ENCODE measurements at places on chromosomes 12 and 14. TPM values are rescaled to one million over a fixed set of nuclear protein-coding genes. Genes with fewer than 3 reads are reported as not detected.
A peak's percentile ranks its signal among the peaks of the same experiment; 100 is the strongest.

Gene KRT78
- total RNA-seq, result not detected

GRCh38 chr12:69519871-69520270 is 49.7 kb downstream of the FRS2 start:
- DNase-seq, result no peak

DNA sequence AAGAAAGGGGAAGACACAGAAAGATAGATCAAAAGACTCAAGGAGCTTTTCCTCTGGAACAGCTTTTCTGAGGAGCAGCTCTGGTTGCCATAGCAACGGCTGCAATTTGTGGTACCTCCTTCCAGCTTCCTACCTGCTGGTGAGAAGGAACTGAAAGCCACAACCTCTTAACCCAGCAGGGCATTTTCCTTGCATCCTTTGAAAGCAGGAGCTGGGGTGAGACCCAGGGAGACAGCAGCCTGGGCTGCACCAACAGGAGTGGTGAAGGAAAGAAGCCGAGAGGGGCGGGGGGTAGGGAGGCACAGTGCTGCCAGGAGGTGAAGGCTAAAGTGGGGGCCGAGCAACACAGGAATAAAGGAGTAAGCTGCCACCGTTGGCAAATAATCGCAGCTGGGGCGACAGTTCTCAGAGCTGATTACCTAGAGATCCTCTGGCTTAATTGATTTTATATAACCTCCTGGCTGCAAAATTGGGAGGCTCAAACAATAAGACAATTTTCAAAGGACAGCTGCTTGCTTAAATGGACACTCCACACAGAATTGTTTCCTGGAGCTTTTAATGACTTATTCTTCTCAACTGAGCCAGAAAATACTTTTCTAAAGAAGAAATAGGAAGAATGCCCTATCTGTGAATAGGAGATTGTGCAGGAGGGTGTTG is 129.4 kb downstream of the RPAP3 start:
- no peak for DNase-seq

- no peak for DNase-seq
Observed at GRCh38 chr14:91135039-91135438, 21.2 kb downstream of the DGLUCY start.

- DNase-seq, result no peak
Observed at GRCh38 chr14:31025367-31026076, at the start of gene AP4S1. Gene AP4S1 (plus strand): TSS chr14:31025649. CDS start chr14:31066197, 40,548 bp downstream.

DNA sequence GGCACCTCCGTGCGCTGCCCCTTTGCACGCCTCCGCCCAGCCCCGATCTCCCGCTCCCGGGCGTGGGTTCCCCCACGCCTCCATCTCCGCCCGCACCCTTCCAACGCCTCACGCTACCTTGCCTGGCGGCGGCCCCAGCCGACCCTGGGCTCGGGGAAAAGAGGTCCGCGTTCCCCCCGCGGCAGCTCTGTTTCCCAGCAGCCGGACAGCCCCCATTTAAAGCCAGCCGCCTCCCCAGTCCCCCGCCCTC is at the start of gene PRIMA1:
Gene PRIMA1 (minus strand): TSS at position 193 of the 250 bp plus-strand sequence. CDS start 767 bp downstream, outside the sequence.
- no peak for DNase-seq

GRCh38 chr14:69483765-69484443 is 624 bp upstream of the PLEKHD1 start:
- no peak for DNase-seq

DNA sequence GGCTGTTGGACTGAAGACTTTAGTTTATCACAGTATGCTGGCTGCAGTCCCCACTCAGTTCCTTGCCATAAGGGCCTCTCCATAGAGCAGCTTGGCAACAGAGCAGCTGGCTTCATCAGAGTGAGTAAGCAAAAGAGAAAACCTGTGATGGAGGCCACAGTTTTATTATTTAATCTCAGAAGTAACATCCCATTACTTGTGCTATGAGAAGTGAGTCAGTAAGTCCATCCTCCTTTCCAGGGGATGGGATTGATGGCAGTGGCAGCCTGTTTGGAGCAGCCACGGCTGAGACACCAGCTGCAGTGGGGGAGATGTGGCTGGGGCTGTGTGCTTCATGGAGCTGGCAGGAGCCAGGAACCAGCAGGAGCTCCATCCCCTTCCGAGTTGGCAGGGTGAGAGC is 138.5 kb upstream of the SRRM4 start:
- no peak for DNase-seq

DNA sequence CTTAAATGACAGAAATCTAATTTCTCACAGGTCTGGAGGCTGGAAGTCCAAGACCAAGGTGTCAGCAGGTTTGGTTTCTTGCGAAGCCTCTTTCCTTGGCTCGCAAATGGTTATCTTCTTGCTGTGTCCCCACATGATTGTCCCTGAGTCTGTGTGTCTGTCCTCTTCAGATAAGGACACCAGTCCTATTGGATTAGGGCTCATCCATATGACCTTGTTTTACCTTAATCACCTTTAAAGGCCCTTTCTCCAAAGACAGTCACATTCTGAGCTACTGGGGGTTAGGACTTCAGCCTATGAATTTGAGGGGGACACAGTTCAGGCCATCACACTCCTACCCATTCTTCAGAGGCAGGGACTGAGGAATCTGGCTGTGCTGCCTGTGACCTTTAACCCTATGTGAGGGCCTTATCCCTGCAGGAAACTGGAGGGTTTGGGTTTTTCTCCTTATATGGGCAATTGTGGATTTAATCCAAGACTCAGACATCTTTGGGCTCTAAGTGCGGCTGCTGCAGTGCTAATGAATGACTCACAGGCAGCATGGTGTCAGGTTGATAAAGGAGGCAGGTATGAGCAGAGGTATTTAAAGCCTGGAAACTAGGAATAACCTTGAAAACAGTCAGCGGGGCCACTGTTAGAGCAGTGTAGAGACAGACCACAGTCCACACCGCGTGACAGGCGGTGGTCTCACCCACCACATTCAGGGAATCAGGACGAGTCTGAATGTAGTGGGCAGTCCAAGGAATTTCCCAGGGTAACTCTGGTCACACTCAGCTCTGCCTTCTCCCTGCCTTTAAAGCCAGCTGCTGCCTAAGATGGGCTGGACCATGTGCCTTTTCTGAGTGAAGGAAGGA is 10.2 kb downstream of the TPCN1 start:
- peak; percentile 78 for DNase-seq

DNA sequence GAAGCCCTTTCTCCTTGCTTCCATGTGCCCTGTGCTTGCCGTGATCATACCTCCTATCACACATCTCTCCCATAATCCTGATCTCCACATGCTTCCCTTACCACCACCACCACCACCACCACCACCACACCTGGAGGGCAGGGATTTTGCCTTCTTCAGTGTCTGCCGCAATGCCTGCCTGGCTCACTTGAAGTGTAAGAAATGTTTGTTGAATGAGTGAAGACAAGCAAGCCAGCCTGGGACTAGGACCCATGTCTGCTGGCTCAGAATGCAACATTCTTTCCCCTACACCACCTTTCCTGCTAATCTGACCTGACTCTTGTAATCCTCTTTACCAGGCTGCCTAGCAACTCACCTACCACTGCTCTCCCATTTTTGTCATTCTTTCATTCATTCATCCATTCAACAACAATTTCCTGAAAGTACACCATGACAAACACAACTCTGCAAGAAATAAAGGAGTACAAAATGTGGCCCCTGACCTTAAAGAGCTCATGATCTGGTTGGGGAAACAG is 3.5 kb upstream of the NID2 start:
- no peak for DNase-seq

DNA sequence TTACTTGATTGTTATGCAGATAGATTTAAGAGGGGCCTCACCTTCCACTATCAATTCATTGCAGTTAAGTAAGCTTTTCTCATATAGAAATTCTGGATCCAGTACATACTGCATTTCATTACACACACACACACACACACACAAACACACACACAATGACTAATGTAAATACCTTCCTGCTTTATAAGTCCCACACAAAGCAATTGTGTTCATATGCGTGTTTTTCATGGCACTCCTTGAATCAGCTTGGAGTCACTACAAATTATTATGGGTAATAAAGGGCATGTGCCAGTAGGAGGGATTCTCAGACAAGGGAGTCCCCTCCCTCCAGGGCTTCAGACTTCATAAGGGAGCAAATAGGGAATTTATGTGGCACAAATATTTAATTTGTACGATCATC is 4.5 kb downstream of the MIPOL1 start:
- no peak for DNase-seq

All from H4 (cell line).